T-helper 9 cell (primary cell): ENCODE measurements at places on chromosomes 4 and X.

GRCh38 chr4:92128676-92129075 is 175.1 kb upstream of the GRID2 start:
- DNase-seq, result no peak

DNA sequence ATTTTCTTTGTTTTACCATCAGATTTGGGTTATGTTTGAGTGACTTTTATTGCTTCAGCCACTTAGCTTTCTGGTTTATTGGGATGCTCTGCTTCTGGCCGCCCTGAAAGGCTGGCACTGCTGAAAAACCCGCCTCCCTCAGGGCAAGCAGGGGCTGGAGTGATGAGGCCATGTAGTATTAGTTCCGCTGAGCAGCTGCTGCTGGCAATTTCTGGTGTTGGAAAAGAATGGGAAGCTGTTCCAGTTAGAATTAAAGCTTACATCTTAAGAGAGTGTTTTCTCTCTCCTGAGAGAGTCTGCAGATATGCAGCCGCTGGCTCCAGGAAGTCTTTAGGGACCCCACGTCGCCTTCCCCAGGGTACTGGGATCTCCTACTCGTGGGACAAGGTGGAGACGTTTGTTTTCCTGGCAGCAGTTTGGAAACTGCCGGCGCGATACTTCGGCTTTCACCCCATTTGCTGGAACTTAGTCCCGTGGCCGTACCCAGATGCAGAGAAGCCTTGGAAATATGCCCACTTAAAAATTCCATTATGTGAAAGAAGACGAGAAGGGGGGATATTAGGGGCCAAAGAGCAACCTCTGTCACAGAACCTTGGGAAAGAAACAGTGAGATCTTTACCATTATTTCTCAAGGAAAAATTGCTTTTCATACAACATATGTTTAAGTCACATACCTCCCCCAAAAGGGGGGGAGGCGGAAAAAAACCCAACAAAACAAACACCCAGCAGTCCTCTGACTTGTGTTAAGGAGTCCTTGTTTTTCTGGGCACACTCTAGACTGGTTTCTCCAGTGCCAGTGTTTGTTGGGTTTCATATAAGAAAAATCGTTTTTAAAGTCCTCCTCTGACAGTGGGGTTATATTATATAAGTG is 72.6 kb downstream of the TMEM131L start:
- no peak for DNase-seq

- no peak for DNase-seq
Observed at GRCh38 chr4:34181891-34182290, 2062.4 kb downstream of the ARAP2 start.

GRCh38 chrX:70046978-70047377 is 2.8 kb downstream of the AWAT2 start:
- no peak for DNase-seq

DNA sequence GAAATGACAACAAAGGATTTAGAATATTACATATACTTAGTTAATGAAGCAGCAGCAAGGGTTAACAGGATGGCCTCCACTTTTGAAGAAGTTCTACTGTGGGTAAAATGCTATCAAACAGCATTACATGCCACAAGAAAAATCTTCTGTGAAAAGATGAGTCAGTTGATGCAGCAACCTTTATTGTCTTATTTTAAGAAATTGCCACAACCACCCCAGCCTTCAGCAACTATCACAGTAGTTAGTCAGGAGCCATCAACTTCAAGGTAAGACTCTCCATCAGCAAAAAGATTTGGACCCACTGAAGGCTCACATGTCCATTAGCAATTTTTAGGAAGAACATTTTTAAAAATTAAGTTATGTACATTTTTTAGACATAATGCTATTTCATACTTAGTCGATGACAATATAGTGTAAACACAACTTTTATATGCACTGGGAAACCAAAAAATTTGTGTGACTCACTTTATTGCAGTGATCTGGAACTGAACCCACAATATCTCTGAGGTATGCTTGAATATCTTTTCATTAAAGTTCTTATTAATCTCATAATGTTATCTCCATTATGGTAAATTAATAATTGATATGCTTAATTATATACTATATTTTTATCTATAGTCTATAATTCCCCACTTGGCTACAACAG is 81.2 kb downstream of the SPCS3 start:
- no peak for DNase-seq
